CD8-positive, alpha-beta memory T cell (primary cell): ENCODE measurements at places on chromosomes 5 and 9. TPM values are rescaled to one million over a fixed set of nuclear protein-coding genes. Genes with fewer than 3 reads are reported as not detected.

ST8SIA4 gene
- 53.5 TPM for total RNA-seq

CDH9 gene
- total RNA-seq, result not detected

TPRN gene
- 15.1 TPM for total RNA-seq

FIBCD1 gene
- not detected for total RNA-seq

PCYOX1L gene
- total RNA-seq, result 23.3 TPM

MYOZ3 gene
- total RNA-seq, result not detected

SLC12A2 gene
- total RNA-seq, result 18.7 TPM

FOXD4L3 gene
- total RNA-seq, result not detected

MRPL41 gene
- 68.2 TPM for total RNA-seq

DNA sequence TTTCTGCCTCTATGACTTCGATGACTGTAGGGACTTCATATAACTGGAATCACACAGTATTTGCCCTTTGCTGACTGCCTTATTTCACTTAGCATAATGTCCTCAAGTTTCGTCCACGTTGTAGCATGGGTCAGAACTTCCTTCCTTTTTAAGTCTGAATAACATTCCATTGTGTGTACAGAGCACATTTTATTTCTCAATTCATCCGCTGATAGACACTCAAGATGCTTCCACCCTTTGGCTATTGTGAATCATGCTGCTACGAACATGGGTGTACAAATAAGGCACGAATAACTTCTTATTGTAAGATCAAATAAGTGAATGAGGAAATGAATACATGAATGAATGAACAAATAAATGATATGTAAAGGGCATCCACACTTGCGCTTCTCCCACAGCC lies 13.0 kb downstream of the BARX1 start:
- no peak for DNase-seq

GRCh38 chr5:1751864-1752822 lies 47.5 kb downstream of the MRPL36 start:
- DNase-seq, result no peak

- DNase-seq, result no peak
Observed at GRCh38 chr5:73823508-73823925, 197.5 kb downstream of the ARHGEF28 start.

GRCh38 chr5:173452119-173452905 lies 124.1 kb upstream of the STC2 start:
- no peak for DNase-seq

- no peak for DNase-seq
Observed at GRCh38 chr5:111126896-111127295, 34.7 kb downstream of the WDR36 start.

DNA sequence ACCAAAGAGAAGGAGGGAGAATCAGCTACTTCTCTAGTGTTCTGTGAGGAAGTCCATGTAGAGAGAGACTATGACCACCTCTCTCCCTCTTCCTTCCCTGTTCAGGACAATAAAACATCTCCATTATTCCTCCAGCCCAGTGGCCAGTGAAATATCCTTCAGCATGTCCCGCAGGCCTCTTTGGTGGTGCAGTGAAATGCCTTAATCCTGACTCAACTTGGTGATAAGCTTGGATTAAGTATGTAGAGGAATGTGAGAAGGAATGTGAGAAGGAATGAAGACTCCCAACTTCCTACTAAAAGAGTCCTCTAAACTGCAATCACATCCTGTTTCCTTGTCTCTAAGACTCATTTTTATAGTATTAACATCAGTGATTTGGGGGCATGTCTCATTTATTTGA lies 167.3 kb downstream of the TRPM3 start:
- DNase-seq, result no peak

DNA sequence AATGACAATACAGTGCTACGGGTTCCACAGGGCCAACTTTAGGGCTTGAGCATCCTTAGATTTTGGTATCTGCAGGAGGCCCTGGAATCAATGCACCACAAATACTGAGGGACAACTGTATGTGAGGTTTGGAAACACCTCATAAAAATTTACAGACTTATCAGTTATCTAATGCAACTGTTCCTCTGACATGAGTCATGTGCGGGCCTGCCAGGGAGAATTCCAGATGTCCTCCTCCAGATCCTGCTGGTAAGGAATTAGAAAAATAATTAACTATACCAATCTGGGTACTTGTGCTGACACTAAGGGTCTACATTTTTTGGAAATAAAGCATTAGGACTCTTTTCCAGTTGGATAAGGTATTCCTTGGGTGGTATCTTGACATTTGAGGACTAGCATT lies 333.3 kb downstream of the ARRDC3 start:
- DNase-seq, result no peak

DNA sequence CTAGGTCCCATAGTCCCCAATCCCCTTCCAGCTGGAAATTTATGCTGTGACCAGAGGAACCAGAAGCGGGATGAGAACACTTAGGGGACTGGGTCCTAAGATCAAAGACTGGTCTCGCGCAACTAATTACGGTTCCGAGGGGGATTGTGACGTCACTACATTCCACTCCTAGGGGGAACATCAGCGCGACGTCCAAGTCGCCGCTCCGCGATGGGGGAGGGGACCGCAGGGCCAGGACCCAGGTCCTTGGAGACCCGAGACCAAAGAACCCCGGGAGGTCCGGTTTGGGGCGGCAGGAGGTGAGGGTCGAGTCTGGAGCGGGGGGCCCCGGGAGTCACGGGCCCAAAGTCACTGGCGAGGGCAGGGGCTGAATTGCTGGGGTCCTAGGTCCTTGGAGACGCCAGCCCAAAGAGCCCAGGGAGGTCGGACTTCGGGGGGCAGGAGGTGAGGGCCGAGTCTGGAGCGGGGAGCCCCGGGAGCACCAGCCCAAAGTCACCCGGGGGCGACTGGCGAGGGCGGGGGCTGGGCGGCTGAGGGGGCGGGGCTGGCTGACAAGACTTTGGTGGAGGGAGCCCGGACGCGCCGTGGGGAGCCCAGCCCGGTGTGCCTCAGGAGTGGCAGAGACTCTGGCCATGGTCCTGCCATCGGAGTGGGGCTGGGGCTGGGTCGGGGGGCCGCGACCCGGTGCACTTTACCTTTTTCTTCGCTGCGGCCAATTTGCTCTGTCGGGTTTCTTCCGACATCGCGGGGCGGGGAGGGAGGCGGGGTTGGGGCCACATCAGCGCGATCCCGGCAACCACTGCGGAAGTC lies at the start of gene GOLGA2:
Gene GOLGA2, minus strand, starts transcription at position 810 of the 810 bp plus-strand sequence. Its CDS starts 31 bp downstream, at position 779.
- DNase-seq, result peak; percentile 20

DNA sequence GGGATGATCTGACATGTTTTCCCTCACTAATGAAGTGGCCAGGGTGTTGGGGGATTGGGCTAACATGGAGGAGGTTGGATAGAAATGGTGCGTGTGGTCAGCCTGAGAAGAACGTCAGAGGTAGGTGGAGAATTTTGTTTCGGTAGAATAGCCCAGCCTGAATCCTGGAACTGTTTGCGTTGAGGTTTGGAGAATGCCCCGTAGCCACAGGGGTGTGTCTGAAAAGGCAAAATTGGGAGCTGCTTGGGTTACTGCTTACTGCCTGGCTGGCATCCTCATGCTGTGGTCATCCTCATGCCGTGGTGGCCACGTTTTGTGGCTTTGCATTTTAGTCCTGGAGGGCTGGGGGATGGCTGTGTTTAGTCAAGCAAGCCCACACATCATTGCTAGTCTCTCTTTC lies 236.9 kb downstream of the GOLPH3 start:
- DNase-seq, result no peak

DNA sequence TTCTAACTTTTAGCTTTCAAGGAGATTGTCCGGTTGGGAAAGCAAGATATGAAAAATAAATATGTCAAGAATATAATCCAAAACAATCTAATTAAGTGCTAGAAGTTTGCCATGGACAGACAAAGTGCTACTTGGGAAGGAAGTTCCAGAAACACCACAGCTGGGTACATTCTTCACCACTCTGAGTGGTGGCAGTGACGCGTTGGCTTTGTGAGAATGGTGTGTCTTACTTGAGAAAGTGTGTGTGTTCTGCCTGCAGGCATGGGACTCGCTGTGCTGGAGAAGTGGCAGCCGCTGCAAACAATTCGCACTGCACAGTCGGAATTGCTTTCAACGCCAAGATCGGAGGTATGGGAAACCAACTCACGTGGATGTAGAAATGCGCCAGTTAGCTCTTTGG lies 177.2 kb downstream of the PCSK5 start:
- DNase-seq, result no peak

DNA sequence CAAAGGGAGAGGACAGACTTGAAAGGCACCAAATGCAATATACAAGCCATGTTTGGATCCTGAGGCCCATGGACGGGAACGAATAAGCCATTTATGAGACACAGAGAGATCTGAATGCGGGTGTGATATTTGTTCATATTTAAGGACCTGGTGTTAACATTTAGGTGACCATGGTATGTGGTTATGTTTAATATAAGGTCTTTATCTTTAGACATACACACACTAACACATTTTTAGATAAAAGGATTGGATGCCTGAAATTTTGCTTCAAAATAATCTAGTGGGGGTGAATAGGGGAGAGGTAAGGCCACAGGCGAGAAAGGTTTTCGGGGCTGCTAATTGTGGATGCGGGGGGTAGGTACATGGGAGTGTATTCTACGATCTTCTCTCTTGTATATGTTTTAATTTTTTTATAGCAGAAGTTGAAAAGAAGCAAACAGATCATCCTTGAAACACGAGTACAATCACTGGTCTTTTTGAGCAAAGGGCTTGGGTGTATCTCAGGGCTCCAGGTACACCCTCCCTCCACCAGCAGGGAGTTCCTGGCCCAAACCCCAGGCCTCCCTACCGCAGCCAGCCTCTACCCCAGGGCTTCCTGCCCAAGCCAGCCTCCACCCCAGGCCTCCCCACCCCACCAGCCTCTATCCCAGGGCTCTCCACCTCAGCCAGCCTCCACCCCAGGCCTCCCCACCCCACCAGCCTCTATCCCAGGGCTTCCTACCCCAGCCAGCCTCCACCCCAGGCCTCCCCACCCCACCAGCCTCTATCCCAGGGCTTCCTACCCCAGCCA lies 12.2 kb downstream of the AKNA start:
- DNase-seq, result no peak
